ENCODE measurements at places on chromosomes 7 and 10.

- DNase-seq, result peak; percentile 45
Observed at GRCh38 chr7:129719980-129720732, 108.6 kb downstream of the NRF1 start.

DNA sequence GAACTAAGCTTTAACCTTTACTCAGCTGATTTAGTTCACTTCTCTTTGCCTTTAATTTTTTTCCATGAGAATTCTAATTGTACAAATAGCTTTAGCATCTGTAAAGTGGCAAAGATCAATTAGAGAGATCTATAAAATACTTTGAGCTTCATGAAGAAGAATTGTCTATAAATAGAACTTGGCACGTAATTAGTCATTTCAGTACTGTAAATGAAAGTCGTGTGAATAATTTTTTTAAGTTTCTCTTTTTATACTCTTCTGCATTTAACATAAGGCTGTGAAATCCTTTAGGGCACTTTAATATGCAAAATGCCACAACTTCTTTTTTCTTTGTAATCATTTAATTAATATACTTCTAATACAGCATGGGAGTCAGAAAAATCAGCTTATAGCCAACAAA lies 177.8 kb downstream of the CSTF2T start:
- no peak for DNase-seq

DNA sequence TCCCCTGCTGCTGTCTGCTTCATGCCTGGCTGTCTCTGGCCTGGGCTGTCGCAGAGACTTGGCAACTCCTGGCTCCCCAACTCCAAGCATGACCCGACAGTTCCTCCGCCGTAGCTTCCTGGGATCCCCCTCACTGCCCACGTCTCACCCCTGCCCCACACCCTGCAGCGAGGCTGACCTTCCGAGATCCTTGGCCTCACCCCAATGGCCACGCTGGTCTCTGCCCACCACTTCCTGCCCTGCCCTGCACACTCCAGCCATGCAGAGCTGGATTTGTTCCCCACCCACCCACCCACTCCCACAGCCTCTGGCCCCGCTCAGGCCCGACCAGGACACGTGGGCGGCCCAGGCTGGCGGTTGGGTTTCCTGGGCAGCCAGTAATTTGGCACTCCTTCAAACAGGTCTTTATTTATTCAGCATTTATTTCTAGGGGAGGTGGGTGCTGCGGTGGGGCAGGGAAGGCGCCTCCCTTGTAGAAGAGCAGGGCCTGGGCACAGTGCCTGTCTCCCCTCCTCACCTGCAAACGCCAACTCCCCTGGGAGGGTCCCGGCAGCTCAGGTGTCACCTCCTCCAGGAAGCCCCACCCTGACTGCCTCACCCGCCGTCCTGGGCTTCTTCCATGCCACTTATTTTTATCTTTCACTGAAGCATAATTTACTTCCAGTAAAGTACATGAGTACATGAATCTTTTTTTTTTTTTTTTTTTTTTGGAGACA lies 25.5 kb downstream of the GTF2IRD1 start:
- no peak for DNase-seq

GRCh38 chr7:41507686-41508268 lies 195.1 kb downstream of the INHBA start:
- no peak for DNase-seq

DNA sequence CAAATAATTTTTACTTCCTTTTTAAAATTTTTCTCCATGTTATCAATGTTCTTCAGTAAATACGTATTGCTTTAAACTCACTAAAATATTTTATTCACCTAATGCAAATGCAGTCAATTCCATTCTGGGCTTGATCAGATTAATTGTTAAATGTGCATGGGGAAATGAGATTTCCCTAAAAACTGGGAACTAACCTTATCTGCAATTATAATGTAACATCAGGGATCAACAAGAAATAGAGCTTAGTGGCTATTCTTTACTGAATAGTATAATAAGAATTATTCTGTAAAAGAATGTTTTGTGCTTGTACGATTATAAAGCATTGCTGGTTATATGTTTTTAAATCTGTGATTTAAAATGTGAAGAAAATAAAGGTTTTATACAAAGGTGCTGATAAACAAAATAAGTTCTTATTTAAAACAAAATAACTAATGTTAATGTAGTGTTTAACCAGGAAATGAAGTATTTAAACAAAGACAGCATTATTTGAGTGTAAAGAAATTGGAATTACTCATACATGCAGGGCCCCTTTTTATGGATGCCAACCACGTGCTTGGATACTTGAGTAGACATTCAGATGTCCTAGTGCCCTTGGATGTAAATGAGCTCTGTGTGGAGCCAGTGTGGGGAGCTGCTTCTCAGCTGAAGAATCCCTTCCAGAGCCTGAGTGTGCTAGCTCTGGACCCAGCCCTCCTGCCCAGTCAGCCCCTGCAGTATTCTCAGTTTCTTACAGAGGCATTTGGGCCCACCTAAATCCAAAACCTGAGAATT lies 84.2 kb downstream of the REEP3 start:
- DNase-seq, result no peak
